OCI-LY7 (cell line): ENCODE measurements at places on chromosomes 3 and 15. TPM values are rescaled to one million over a fixed set of nuclear protein-coding genes. Genes with fewer than 3 reads are reported as not detected.

DNA sequence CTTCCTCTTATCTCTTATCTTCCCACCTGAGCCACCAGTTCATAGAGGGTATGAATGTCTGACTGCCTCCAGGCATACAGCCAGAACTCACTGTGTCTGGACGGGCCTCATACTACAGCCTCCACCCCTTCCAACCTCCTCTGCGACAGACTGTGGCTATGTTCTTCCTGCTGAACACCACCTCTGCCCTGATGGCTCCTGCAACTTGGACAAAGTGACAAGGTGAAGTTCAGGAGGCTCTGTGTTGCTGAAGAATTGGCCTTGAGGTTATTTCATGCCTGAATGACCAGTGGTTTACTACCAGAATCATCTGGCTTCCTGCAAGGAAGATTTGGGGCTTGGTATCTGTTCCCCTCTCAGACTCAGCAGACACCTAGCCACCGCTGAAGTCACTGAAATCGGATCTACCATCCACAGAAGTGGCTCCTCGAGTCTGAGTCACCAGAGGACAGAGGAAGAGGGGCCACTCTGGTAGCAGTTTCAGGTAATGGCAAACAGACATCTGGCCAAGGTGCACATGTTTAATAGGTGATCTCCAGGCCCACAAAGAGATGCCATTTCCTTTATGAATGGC, 14.2 kb upstream of the ULK3 start:
- DNase-seq: peak; percentile 52

GRCh38 chr15:33357845-33358244, 47.1 kb downstream of the RYR3 start:
- no peak for DNase-seq

GRCh38 chr15:42364529-42364928, 5.2 kb downstream of the CAPN3 start:
- no peak for DNase-seq

DNA sequence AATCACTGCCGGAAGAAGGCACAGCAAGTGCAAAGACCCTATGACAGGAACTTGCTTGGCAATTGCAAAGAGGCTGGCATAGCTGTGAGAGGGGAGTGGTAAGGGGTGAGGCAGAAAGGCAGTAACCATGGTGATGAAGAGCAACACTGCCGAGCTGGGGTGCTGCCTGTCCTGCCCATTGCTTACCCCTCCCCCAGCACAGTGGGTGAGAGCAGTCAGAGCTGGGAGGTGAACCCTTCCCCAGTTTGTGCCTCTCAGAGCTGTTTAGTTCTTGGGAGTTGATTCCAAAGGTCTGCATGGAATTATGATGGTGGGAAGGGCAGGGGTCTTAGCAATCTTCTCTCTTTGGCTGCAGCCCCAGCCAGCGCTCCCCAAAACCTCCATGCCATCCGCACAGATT, 8.8 kb downstream of the TYRO3 start:
- DNase-seq: no peak

GRCh38 chr15:93144463-93145236, 55.6 kb upstream of the RGMA start:
- no peak for DNase-seq

DNA sequence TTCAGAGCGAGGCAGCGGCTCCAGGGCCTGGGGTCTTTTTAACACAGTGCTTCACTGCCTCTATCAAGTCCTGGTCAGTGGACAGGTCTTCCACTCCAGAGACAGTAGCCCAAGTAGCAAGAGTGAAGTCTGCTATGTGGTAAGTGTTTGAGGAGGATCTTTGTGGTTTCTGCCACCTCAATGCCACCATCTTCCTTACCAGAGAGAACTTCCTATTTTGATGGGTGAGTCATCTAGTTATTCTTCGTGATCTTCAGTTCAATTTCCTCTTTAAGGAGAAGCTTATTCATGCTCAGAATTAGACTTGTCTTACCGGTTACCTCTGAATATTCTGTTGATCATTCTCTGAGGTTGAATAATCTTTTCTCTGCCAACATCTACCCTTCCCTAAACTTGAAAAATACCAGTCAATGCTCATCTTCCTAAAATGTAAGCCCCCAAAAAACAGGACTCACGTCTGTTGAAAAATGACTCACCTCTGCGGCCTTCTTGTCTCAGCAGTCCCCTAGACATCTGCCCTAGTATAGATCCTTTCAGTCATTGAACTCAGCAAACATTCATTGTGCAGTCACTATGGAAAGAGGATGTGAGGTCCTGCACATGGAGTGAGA, 32.2 kb upstream of the BCL6 start:
- DNase-seq: no peak

- DNase-seq: no peak
Measured at GRCh38 chr3:184598574-184598927, 37.0 kb downstream of the EPHB3 start.

DNA sequence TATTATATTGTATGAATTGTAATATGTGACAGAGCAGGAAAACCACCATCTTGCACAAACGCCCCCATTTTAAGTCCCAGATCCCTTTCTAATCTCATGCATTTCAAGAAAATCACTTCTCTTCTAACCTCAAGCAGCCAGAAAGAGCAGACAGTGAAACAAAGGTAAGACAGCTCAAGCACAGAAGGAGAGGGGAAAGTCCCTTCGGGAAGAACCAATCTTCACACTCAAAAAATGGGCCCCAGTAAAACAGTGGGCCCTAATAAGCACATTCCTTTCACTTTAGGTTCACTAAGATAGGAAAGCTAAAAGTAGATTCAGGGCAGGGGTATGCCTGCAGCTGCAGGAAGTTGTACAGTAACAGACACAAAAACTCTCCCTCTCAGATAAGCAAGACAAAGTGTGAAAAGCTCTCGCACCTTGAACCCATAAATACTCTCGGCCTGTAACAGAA, 1268.7 kb downstream of the SI start:
- DNase-seq: peak; percentile 5

GRCh38 chr15:88627463-88627862, 6.3 kb downstream of the AEN start:
- peak; percentile 85 for DNase-seq

- no peak for DNase-seq
Measured at GRCh38 chr3:58535531-58536500, 1.2 kb downstream of the ACOX2 start.

DNA sequence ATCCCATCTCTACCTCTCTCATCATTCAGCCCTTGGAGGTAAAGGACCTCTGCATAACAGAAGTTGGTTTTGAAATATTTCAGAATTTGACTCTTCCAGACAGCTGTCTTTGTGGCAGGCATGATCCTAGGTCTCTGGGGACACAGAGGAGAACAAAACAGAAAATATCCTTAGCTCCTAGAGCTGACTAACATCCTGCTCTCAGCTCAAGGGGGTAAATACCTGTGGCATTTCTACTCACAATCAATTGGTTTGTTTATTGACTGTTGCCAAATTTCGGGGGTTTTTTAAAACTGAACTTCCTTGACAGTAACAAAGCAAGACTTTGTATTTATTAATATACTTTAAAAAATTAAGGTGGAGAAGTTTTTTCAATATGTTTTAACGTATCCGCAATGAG, 78.8 kb downstream of the EOMES start:
- DNase-seq: no peak

DNA sequence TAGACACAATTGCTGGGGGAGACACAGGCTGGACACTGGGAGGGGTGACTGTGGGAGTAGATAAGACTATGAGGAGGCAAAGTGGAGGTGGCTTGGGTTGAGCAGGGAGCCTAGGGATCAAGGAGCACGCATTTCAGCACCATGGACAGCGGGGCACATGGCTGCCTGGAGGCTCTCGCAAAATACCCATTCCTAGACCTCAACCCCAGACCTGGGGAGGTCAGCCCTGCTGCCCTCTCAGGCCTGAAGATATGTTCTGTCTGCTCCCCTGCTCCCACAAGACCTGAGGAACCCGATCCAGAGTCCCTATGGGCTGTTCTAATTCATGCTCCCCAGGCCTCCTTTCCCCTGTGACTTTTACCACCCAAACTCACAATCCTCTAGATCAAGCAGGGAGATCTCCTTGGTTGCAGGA, 16.0 kb upstream of the CPEB1 start:
- DNase-seq: peak; percentile 58

- DNase-seq: no peak
Measured at GRCh38 chr3:29397406-29397805, 116.5 kb downstream of the RBMS3 start.

DNA sequence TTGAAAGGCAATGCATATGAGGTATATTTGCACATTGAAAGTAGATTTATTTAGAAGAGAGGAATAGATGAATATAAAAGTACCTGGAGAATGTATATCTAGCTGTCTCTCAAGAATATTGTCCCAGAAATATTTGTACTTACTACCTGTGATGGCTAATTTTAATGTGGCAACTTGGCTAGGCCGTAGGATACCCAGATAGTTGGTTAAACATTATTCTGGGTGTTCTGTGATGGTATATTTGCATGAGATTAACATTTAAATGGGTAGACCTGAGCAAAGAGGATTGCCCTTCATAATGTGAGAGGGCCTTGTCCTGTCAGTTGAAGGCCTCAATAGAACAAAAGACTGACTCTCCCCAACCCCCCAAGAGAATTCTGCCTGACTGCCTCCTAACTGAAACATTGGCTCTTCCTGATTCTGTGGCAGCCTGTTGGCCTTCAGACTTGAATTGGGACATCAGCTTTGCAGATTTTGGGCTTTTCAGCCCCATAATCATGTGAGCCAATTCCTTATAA, 69.4 kb upstream of the FILIP1L start:
- no peak for DNase-seq

- no peak for DNase-seq
Measured at GRCh38 chr3:7697548-7697947, 804.1 kb upstream of the LMCD1 start.

DNA sequence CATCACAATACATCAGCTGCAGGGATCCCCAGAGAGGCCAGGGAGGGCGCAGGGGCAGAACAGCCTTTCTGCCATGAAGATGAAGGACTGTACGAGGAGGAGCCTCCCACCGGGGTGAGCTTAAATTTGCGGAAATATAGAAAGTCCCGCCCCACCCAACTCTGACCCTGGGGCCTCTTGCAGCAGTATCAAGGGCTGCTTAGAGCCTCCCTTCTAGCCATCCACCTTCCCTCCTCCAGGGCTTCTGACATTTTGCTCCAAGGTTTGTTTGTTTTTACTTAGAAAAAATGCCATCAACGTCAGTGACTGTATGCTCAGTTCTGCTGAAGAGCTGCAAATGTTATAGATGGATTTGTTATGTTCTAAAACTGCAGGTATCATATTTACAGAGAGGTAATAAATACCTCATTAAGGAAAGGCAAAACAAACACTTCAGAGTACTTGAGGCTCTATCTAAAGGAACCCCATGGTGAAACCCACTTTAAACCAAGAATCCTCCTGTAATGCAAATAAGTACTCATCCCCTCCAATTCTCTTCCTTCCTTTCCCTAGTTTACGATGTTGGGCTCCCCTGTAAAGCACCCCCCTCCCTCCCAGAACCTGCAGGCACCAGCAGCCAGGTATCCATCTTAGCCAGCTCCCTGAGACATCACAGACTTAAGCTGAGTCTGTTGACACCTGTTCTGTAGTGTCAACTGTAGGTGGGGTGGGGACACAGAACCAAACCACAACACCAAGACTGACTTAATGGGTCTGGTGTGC, 30.5 kb downstream of the RFTN1 start:
- DNase-seq: peak; percentile 82

GRCh38 chr15:45827275-45827674, 192.4 kb downstream of the SQOR start:
- peak; percentile 4 for DNase-seq

GRCh38 chr3:123564056-123564455, 20.8 kb downstream of the HACD2 start:
- no peak for DNase-seq

NR1I2 gene
- not detected in 2 replicates for total RNA-seq

PLSCR4 gene
- not detected in 2 replicates for total RNA-seq

MEF2A gene
- 33.5 and 38.2 TPM in 2 replicates for total RNA-seq

ACTRT3 gene
- 0.42 and 1.2 TPM in 2 replicates for total RNA-seq

TIGIT gene
- 0.72 and 2.3 TPM in 2 replicates for total RNA-seq

MESD gene
- 27.7 and 27.9 TPM in 2 replicates for total RNA-seq

APOD gene
- not detected in 2 replicates for total RNA-seq

TTC21A gene
- total RNA-seq: 27.1 and 32.3 TPM in 2 replicates
